ENCODE measurements at places on chromosomes 13 and 19.

DNA sequence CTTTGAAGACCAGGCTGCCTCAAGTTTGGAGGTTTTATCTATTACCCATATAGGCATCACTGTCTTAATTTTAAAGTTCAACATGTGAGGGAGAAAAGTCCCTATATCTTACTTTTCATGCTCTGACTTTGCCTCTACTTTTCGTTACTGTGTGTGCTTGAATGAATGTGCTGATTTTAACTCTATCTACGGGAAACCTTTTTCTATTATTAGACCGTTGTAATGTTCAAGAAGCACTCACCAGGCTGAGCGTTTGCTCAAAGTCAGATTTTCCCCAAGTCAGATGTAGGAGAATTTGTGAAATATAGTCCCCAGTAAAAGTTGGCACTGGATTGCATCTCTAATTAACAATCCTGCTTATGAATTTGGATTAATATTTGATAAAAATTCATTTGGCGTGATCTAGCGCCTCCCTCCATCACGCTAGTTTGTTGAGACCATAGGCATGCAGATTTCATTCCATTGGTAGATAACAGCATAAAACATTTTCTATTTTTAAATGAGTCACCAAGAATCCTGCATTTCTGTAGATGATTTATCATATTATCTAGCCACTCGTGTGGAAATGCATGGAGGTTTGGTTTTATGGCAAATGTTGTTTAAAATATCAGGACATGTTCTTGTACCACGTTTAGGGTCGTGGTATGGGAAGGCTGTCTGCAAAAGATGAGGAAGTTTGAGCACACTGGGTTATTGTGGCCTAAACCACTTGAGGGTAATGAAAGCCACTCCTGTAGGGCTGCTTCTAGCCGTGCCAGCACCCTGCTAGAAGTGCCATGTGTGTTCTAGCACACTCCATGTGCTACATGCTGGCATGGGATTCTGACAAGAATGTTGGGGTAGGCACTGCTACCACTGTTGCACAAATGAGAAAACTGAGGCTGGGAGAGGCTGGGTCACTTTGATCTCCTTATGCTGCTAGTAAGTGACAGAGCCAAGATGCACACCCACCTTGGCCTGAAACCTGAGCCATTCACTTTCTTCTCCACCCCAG lies 179.4 kb downstream of the FGF9 start:
- DNase-seq = no peak

DNA sequence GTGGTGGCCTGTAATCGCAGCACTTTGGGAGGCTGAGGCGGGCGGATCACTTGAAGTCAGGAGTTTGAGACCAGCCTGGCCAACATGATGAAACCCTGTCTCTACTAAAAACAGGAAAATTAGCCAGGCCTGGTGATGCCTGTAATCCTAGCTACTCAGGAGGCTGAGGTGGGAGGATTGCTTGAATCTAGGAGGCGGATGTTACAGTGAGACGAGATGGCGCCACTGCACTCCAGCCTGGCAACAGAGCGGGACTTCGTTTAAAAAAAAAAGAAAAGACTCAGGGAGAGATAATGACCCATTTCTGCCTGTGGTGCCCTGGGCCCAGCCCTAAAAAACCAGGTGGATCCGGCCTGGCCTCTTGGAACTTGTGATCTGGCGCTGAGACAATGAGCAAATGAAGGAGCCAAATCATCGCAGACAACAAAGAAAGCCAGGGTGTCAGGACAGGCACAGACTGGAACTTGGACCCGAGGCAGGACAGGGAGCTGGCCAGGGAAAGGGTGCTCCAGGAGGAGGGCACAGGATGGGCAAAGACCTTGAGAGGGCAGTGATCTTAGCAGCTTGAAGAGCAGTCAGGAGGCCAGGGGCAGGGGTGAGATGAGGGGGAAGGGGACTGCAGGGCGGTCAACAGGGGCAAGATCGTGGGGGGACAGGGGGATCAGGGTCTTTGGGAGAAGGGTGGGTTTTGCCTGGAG lies 962 bp upstream of the JAK3 start:
- DNase-seq = no peak

- no peak for DNase-seq
Measured at GRCh38 chr13:79966493-79966895, 374.4 kb downstream of the SPRY2 start.

DNA sequence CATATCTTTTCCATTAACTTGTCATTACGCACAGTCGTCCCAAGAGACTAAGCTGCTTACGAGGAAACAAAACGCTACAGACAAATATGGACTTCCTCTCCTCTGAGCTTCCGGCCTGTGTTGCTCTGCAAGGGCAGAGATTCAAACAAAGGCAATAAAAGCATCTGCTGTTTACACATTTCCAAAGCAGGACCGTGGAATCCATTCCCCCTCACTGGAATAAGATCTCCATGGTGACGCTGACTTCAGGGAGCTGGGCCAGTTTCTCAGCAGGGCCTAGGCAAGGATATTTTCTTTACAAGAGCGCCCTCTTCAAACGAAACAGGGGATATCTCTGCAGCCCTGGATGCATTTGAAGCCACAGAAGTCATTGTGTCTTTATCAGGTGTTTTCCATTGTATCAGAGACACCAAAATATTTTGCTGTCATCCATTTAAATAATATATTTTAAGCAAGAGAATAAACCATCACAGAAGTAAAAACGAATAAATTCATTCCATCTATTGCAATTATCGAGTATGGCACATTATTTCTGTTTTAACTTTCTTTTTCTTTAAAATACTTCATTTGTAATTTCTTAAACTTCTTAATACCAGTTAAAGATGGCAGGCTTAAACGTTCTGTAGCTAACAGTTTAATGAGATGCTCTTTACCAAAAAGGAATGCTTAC lies 177.5 kb downstream of the DCLK1 start:
- DNase-seq = peak; percentile 83

- no peak for DNase-seq
Measured at GRCh38 chr13:51849145-51850101, 4.4 kb upstream of the TMEM272 start.

DNA sequence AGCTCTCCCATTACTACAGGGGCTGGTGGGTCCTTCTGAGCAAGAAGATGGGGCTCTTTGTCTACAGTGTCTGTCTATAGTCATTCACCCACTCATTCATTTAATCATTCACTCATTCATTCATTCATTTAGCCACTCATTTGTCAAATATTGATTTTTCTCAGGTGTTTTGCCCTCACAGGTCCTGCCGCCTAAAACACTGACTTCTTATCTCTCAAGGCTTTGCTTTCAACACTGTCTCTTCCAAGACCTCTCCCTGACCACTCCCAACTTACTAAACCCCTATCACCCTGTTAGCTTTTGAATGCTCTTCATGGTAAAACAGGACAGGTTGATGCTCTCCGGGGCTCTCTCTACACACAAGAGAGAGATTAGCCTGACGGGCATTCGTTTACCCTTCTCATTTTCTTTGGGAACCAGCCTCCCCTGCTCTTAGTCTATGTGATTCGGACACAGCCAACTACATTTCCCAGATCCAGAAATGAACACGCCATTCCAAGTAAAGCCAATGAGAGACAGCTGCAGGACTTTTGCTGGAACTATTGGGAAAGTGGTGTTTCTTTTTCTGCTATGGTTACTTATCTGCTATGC lies 22.7 kb downstream of the FAM187B start:
- DNase-seq = no peak

GRCh38 chr19:30105727-30106126 lies 163.7 kb downstream of the URI1 start:
- DNase-seq = no peak

- DNase-seq = no peak
Measured at GRCh38 chr19:1255186-1256161, 7.1 kb downstream of the MIDN start.

DNA sequence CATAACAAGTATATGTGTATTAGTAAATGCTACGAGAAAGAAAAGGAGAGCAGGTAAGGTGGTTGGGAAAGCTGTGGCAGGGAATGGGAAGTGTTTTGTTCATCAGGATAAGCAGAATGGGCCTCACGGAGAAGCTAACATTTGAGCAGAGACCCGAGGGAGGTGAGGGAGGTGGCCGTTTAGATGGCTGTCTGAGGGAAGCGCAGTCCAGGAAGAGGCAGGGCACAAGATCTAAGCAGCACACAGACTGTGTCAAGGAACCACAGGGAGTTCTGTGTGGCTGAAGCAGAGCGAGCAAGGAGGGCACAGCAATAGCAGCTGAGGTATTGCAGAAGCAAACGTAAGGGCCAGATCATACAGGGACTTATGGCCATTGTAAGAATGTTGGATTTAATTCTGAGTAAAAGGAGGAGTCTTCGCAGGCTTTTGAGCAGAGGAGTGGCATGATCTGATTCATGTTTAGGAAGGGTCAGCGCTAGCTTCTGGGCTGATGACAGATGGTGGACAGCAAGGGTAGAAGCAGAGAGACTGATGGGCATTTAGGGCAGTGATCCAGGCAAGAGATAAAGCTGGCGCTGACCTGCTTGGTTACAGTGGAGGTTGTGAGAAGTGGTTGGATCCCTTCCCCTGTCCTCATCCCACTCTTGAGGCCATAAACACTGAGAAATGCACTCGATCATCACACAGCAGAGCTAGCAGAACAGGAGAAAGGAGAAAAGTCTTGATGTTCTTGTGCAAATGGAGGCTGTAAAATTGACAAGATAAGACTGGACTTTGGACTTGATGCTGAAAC lies 199.9 kb downstream of the LACC1 start:
- DNase-seq = no peak

GRCh38 chr13:109694972-109695371 lies 91.4 kb downstream of the IRS2 start:
- DNase-seq = no peak

DNA sequence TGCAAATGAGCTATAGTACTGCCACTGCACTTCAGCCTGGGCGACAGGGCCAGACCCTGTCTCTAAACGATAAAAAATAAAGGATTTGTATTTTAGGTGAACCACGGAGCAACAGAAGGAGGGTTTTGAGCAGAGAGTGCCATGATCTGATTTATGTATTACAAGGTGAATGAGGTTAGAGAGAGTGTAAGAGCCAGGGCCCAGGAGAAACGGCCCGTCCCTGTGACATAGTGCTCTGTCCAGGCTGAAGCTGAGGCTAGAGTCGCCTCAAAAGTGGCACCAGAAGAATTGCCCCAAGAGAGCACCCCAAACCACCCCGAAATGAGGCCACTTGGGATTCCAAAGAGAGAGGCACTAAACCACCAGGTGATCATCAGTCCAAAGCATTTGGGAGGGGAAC lies 16.9 kb downstream of the MAG start:
- DNase-seq = no peak

DNA sequence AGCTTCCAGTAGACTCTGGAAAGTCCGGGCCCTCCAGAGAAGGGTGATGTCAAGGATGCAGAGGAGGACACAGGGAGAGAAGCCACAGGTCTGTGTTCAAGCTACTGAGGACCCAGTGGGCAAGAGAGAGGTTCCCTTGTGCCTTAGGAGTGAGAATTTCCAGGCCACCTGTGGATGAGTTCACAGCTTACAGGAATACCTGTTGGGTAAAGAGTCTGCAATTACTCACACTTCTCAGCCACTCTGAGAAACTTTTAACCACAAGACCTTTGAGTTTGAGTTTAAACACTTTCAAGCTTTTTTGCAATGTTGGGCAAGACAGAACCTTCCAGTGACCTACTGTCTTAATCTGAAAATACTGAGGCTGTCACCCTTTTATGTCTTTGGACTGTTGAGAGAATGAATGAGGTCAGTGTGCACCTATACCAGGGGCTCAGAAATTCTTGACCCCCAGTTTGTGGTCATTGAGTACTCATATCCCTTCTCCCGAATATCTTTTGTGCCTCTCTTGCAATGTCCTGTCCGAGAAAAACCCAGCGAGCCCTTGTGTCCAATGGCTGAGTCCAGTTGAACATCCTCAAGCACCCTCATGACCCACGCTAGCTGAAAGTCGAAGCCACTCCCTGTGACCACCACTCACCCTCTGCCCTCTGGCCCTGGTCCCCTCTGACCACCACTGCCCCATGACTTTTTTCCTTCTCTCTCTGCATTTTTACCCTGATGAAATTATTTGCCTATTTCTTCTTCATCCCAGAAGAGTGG lies 368.5 kb upstream of the ZNF507 start:
- DNase-seq = no peak

DNA sequence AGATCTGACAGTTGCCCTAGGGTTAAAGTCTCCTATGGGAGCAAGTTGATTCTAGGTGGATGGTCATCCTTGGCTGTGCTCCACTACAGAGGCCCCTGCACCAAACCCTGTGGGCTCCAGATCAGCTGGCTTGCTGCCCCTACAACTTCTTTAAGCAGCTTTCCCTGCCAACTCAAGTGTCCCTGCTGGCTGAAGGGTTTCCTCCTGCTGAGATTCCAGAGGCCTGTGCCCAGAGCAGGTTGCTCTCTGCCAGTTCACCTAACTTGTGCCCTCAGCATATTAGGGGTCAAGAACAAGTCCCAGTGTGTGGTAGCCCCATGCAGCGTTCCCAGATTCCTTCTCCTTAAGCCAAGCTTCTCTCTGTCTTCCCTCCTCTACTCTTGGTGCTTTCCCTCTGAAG lies 85.6 kb downstream of the ZMYM2 start:
- DNase-seq = no peak

GRCh38 chr19:35261356-35262100 lies 7.2 kb upstream of the USF2 start:
- DNase-seq = peak; percentile 38

DNA sequence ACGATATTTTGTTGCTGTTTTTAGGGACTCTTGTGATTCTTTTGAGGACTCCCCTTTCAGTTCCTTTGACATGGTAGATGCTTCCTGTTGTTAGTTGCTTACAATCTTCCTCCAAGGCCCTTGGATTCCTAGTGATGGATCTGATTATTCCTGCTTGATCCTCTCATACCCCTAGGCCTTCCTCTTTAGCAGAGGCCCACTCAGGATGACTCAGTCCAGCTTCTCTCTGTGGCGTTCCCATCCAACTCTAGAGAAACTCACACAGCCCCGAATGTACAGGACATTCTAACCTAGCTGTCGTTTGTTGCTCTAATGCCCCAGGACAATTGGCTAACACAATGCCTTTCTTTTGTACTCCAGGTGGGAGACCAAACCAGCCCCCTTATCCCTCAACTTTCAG lies 191.4 kb downstream of the POSTN start:
- DNase-seq = no peak

- no peak for DNase-seq
Measured at GRCh38 chr13:81446441-81446840, 1105.5 kb upstream of the SPRY2 start.

DNA sequence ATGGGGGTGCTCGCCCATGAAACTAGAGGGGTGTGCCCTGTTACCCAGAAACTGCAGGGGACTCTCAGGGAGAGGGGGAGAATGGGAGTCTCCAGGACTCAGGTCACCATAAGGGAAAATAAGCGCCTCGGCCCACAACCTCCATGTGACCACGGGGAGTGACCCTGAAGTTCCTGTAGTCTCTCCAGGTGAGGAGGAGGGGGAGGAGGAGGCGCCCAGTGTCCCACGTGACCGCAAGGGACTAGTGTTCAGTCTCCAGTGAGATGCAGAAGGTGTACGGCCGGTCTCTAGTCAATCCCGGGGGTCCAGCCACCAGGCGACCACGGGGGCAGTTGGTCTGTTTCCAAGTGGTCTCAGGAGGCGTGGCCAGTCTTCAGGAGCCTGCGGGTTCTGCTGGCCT lies 16.0 kb downstream of the TM6SF2 start:
- no peak for DNase-seq

- no peak for DNase-seq
Measured at GRCh38 chr19:793806-794205, 3.4 kb upstream of the PTBP1 start.

- DNase-seq = peak; percentile 35
Measured at GRCh38 chr13:30143666-30144400, 163.5 kb downstream of the KATNAL1 start.

GRCh38 chr13:72514146-72514545 lies 213.3 kb downstream of the MZT1 start:
- no peak for DNase-seq
